Hepatocyte (in vitro differentiated cells): ENCODE measurements at places on chromosomes 2 and 18. TPM values are rescaled to one million over a fixed set of nuclear protein-coding genes. Genes with fewer than 3 reads are reported as not detected.

The HOXD8 gene
- polyA plus RNA-seq = 0.77 TPM in 1 of 2 replicates, not detected in the other

- no peak for DNase-seq
These were observed 175.9 kb upstream of the COPS8 start for GRCh38 chr2:236909802-236910201.

DNA sequence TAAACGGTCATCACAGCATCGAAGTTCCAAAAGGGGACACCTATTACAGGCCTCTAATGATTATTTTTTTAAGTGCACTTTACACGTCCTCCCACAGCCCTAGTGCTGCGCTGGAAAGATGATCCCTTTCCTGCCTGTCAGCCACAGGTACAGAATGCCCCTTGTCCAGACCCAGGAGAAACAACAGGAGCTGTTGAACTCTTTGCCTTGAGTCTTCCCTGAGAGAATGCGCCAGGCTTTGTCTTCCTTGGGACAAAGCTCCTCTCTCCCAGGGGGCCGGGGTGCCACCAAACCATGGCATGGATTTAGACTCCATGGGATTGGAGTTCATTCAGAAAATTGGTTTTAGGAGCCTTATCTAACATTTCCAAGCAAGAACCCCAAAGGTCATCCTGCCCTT, 319.0 kb upstream of the SOX11 start:
- peak; percentile 38 for DNase-seq

The UGT1A4 gene
- not detected in 2 replicates for polyA plus RNA-seq

DNA sequence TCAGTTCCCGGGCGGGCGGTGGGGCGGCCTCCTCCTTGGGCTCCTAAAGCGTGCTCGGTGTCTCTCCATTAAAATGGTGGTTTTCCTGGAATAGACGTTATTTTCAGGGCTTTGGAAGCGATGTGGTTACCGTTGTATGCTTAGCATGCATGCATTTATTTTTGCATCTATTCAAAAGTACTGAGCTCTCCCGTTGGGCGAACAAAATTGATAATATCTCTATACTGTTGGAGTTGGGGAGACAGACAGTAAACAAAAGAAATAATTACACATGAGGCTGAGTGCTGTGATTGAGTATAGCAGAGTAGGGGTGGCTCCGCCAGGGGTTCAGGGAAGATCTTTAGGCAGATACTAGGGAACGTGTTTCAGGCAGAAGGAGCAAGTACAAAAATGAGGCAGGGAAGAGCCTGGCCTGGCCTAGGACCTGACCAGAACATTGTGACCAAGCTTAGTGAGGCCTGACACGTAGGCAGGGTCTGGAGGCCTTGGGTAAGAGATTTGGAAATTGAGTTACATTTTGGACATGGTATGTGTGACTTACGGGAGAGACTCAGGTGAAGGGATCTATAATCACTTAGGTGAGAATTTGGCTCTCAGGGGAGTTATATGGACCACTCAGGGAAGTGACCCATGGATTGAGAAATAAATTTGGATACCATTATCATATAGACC, 674 bp downstream of the NCAPH start:
- DNase-seq = no peak

DNA sequence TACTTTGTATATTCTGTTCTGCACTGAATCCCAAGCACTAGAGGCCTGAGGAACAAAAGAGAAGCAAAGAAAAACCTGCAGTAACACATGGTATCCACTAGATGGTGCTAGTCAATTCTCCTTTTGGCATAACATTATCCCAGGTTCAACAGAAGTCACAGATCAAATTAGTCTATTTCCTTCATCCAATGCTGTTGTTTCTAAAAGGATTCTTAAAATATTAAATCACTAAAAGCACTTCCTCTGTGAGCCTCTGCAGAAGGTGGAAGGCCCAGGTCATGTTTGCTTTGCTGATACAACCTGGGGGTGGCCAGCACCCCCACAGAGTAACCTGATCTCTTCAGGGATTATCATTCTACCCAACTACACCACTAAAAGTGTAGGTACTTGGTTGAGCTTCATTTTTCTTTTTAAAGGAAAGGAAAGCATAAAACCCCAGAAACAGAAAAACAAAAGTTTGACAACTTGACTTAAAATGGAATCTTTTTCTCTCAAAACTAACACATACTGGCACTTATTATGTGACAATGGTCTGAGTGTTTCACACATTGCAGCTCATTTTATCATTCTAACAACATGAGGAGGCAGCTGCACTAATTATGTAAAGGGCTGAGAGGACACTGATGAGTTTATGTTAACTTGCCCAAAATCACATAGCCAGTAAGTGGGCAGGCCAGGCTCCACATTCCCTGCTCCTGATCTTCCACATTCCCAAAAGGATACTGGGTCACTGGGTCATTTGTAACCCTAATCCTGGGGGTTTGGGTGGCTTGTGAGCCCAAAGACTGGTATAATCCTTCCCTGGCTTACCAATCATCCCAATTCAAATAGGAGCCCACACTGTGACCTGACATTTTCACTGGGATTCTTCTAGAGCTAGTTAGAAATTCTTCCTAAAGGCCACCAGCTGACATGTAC, 66.8 kb upstream of the DNER start:
- peak; percentile 39 for DNase-seq

DNA sequence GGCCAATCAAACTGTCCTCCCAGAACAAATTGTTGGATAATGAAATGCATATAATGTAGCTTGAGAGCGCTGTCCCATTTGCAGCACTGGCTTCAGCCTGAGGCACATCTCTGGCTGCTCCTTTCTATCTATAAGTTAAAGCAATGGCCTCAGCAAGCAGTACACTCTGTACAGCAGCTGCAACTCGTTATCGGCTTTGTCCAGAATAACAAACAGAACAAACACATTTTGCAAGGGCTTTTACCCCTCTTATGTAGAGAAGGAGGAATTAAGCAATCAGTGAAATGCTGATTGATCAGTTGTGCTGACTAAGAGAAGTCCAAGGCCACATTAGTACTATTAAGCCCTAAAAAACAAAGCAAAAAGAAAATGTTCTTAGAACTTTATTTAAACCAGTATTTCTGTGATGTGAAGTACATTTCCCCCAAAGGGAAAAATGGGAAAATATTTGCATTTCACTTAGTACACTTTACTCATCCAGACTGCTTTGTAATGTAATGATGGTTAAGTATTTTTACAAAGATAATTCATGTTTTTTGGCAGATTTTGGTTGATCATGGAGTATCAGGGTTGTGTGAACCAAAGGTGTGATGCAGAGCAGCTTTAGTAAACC, 15.0 kb upstream of the CPS1 start:
- DNase-seq = peak; percentile 45

DNA sequence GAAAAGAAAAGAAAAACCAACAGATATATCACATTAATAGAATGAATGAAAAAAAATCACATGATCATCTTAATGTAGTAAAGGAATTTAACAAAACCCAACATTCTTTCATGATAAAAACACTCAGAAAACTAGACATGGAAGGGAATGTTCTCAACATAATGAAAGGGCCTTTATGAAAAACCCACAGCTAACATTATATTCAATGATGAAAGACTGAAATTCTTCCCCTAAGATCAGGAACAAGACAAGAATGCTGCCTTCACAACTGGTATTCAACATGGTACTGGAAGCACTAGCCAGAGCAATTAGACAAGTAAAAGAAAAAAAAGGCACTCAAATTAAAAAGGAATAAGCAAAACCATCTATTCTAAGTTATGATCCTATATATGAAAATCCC, 28.5 kb upstream of the EMILIN2 start:
- DNase-seq = no peak

- DNase-seq = no peak
These were observed 25.4 kb downstream of the HPCAL1 start for GRCh38 chr2:10327896-10328669.

GRCh38 chr2:84885111-84885510, 4.2 kb upstream of the TRABD2A start:
- DNase-seq = no peak

- no peak for DNase-seq
These were observed 2.5 kb downstream of the HPCAL1 start for GRCh38 chr2:10305254-10305635.

- DNase-seq = peak; percentile 29
These were observed 650.1 kb downstream of the SLC4A3 start for GRCh38 chr2:220277445-220277975.

- DNase-seq = no peak
These were observed 16.6 kb downstream of the SP110 start for GRCh38 chr2:230203110-230203676.

DNA sequence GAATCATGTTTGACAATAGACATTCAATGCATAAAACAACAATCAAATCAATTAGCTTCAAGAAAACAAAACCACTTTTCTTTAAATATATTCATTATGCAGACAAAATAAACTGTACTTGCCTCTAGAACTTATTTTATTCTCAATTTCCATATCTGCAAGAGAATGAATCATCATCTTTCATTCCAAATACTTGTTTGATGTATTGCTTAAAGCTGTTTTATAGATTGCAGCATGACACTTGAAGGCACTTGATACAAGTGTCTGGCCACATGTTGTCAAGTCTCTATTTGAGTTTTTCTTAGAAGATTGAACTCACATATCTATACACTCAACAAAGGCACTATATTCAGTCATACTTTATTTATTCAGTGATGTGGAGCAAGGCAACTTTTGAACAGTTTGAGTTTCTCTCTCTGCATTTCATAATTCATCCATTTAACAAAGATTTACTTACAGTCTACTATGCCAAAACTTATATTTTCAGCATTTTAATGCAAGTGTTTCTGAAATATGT, 38.7 kb upstream of the DDX18 start:
- no peak for DNase-seq

The CCDC141 gene
- polyA plus RNA-seq = 3.0 and 3.8 TPM in 2 replicates

GRCh38 chr2:150710916-150711315, 223.4 kb upstream of the RND3 start:
- no peak for DNase-seq

DNA sequence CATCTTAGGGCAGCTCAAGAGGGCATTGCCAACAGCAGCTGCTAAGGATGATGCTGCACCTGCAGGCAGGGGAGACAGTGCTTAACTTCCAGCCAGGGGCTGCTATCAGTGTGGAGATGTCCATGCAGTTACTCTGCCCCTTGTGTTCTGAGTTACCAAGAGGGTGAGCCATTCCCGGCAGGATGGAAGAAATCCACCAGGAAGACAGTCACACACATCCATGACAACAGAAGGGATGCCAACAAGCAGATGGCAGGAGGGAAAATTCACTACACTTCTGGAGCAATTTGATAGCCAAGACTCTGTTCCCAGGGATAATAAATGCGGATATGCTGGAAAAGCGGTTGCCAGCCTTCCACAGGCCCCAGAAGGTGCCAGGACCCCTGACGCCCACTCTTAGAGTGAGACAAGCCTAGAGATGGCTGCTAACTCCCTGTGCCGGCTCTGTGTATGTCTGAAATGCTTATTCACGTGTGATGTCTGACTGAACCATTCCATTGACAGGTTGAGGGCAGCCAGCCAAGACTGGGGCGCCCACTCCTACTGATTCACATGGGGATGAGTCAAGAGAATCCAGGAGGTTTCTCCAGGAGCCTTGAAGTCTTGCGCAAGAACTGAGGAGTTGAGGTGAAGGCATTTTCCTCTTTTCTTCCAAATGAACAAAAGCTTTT, 24.5 kb downstream of the LOXHD1 start:
- DNase-seq = no peak

The CCL20 gene
- polyA plus RNA-seq = 80.0 and 112 TPM in 2 replicates

- no peak for DNase-seq
These were observed 26.9 kb downstream of the LOXHD1 start for GRCh38 chr18:46630160-46630559.

The LRRFIP1 gene
- 64.1 and 81.4 TPM in 2 replicates for polyA plus RNA-seq

DNA sequence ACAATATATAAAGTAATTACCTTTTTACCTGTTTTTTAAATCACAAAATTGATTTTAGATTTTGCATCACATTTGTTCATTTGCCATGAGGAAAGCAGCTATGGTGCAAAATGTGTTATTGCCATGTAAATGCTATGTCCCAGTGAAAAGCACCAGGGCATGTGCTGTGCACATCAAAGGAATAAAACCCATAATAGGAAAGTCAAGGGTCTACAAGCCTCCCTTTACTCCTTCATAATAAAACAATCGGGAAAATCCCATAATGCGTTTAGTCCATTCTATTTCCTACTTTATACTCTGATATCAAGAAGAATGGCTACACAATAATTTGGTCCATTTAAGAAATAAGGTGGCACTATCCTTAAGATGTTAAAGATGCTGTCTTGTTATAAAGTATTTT, 53.0 kb downstream of the KLF7 start:
- DNase-seq = no peak

The SP140 gene
- polyA plus RNA-seq = 0.40 and 0.51 TPM in 2 replicates

DNA sequence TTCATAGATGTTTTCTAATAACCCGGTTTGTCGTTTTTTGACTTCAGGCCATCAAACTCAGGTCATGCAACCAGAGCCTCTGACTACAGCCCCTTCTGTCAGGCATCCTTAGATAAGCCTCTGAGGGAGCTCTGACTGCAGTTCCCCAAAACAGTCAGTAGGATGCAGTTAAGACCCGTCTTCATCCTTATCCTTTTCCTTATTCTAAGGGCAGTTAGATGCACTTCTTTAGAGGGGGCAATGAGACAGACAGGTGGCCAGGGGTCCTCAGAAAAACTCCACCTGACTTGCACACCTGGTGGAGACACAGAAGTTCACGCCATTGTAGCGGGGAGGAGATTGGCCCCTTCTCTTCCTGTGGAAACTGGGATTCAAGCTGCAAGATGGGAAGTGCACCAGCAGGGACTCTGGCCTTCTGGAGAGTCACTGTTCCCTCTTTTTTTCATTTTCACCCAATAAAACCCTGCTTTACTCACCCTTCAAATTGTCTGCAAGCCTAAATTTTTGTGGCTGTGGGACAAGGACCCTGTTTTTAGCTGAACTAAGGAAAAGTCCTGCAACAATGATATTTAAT, 104.8 kb upstream of the TFPI start:
- peak; percentile 15 for DNase-seq

GRCh38 chr2:20576598-20577115, 74.2 kb downstream of the HS1BP3 start:
- no peak for DNase-seq

The KIAA2012 gene
- 0.05 TPM in 1 of 2 replicates, not detected in the other for polyA plus RNA-seq

DNA sequence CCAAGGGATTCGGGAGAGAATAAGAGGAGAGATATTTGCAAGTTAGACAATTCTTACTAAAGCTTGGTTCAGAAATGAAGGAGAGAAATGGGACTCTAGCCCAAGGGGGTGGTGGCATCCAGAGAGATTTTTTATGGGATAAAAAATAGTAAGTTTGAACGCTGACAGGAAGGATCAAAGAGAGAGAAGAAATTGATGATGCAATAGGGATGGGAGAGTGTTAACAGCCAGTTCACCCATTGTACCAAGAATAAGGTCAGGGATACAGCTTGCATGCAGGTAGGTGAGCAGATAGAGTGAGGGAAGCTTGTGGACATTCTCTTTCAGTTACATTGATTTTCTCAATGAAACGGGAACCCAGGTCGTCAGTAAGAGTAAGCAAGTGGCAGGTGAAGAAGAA, 1.2 kb upstream of the ARHGAP25 start:
- DNase-seq = no peak

- DNase-seq = no peak
These were observed 5.8 kb downstream of the SMIM21 start for GRCh38 chr18:75421656-75422055.
